Posterior cingulate gyrus (tissue), 11 donors: ENCODE measurements at places on chromosomes 1 and 21.
A peak's percentile ranks its signal among the peaks of the same experiment; 100 is the strongest.

GRCh38 chr1:45332346-45332720, 5.6 kb downstream of the HPDL start:
- DNase-seq: no peak

DNA sequence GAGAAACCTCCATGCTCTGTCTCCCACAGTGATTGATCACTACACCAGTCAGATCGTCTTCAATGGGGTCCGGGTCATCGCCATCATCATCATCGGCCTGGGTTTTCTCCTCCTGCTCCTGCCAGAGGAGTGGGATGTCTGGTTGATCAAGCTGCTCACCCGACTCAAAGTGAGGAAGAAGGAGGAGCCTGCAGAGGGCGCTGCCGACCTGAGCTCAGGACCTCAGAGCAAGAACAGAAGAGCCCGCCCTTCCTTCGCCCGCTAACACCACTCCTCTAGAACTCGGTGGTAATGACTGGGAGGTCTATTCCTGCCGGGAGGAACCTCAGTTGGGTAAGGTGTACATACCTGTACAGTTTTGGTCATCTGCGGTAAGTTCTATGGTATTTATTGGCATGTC, 50.3 kb upstream of the COA6 start:
- no peak for DNase-seq

DNA sequence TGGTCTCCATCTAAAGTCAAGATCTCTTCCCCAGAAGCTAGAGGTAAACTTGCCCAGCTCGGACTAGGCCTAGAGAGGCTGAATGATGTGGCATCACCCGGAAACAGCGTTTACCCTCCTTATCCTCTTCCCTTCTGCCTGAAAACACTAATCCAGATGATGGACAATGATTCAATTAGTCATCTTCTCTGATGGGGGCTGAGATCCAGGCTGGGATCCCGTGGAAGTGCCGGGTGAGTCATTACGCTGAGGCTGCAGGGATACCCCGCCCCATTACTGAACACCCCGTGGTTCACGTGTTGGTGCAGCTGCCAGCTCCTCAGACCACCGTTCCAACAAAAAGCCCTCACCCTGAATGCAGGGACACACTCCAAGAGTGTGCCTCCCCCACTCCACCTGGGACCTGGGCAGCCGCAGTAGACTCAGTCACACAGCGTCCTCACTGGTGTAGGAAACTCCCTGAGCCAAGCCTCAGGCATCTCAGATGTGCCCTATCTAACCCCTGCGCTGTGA, 2.0 kb downstream of the S100A6 start:
- no peak for DNase-seq

DNA sequence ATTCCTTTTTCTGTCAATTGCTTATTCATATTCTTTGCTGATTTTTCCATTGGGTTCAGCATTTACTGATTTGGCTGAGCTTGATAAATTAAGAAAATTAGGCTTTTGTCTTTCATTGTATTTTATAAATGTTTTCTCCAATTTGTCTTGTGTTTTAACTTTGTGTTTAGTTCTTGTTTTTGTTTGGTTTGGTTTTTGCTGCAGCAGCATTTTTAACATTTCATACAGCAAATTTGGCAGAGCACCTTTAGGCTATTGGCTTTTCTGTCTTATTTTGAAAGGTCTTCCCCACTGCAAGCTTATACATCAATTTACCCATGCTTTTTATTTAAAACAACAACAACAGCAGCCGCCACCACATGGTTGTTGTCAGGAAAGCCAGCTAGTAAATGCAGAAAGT, 33.8 kb upstream of the DISC1 start:
- no peak for DNase-seq

GRCh38 chr1:17168091-17168876, 36.6 kb upstream of the PADI1 start:
- DNase-seq: no peak

DNA sequence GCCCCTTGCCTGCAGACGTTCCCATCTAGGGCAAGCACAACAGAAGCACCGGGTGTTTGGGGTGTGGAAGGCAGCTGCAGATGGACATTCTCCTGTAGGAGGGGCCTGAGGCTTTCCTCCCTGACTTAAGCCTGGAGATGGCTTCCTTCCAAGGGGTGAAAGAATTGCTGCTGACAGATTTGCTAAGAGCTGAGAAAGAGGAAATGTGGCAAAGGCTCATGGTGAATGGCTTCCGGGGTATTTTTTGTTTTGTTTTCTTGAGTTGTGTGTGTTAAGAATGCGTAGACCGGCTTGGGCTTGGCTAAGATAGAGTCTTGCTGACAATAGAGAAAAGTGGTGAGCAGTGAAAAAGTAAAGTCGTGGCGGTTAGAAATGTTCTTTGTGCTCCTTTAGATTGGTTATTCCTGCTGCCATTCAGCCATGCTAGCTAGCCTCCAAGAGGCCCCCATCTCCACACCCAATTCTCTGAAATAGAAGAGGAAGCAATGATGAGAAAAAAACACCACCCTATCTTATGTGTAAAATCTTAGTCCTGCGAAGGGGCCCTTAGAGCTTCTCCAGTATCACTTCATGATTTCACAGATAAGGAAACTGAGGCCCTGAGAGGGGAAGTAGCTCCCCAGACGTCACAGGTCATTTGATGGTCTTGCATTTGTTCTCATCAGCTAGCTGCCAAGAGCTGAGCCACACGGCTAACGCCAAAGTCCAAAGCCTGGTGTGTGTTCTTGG, 36.9 kb downstream of the EIF2D start:
- no peak for DNase-seq

DNA sequence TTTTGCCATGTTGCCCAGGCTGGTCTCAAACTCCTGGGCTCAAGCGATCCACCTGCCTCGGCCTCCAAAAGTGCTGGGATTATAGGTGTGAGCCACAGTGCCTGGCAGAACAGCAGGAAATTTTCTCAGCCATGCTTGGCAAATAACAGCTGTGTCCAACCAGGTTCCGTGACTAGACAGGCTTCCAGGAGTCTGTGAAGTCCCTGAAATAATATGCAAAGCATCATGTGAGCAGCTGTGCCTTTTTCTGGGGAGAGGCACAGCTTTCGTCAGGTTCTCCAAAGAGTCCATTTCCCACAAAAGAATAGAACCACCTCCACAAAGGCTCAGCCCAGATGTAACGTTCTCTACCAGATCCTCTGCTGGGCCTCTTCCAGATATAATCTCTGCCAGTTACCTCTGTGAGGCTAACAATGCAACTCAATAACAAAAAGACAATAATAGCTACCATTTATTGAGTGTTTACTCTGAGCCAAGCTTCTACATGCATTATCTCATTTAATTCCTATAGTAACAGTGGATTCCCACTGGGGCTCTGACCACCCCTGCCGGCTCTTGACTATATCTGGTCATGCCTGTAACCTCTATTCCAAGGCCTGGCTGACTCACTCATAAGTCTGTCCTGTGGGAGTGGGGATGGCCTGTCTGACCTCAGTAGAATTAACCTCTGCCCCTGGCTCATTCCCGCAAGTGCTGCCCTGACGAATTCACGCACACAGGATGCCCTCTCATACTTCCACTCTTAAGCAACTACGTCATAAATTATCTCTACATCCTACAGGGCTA, 4.0 kb upstream of the NKAIN1 start:
- DNase-seq: peak; percentile 12

- DNase-seq: no peak
Observed at GRCh38 chr1:40857737-40858136, 4.4 kb downstream of the CITED4 start.

DNA sequence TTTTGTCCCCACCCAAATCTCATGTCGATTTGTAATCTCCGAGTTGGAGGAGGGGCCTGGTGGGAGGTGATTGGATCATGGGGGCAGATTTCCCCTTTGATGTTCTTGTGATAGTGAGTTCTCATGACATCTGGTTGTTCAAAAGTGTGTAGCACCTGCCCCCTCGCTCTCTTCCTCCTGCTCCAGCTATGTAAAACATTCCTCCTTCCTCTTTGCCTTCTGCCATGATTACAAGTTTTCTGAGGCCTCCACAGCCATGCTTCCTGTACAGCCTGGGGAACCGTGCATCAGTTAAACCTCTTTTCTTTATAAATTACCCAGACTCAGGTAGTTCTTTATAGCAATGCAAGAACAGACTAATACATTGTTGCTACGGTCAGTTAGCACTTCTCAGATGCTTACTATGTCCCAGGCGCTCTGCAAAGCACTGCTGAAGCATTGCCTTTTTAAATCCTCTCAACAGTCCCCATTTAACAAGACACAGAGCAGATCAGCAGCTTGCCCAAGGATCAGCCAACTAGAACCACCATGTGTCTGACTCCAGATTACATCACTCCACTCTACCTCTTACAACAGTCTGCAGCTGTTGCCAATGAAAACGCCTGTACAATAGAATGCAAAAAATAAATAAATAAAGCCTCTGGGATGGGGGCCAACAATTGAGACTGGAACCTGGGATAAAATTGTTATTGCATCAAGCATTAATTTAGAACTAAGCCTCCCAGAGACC, 52.4 kb upstream of the USP1 start:
- no peak for DNase-seq

- DNase-seq: no peak
Observed at GRCh38 chr1:78038071-78038470, 7.7 kb upstream of the GIPC2 start.

GRCh38 chr1:203511513-203511912, 17.6 kb downstream of the OPTC start:
- no peak for DNase-seq

DNA sequence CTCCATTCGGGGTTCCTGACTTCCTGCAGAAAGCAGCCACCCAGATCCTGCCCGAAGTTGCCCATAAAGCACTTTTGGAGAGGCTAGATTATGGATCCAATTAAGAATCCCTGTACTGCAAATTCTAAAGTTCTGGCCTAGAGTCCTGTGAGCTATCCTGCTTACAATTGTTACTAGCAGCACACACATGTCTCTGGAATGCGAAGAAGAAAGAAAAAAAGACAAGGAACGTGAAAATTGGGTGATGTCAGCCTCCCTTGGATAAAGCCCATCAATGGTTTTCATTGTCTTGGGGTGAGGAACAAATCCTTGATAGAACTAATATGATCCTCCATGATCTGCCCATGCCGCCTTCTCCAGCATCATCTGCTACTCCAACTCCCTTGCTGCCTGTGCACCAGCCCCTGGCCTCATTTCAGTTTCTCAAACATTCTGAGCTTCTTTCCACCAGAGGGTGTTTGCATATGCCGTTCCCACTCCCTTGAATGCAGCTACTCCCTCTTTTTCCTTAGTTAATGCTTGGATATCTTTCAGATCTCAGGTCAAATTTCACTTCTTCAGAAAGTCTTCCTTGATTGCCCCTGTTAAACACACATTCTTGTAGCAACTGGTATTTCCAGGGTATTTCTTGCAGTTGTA, 94.0 kb downstream of the ST6GALNAC5 start:
- DNase-seq: no peak

DNA sequence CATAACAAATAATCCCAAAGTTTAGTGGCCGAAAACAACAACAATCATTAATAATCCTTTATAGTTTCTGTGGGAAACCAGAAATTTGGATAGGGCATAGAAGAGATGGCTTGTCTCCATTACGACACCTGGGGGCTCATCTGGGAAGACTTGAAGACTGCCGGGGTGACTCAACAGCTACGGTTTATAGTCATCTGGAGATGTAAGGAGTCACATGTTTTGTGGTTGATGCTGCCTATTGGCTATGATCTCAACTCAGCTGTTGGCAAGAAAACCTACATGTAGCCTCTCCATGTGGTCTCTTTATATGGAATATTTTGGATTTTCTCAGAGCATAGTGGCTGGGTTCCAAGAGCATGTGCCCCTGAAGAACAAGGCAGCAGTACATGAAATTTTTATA, 29.3 kb upstream of the TSPAN2 start:
- DNase-seq: no peak

DNA sequence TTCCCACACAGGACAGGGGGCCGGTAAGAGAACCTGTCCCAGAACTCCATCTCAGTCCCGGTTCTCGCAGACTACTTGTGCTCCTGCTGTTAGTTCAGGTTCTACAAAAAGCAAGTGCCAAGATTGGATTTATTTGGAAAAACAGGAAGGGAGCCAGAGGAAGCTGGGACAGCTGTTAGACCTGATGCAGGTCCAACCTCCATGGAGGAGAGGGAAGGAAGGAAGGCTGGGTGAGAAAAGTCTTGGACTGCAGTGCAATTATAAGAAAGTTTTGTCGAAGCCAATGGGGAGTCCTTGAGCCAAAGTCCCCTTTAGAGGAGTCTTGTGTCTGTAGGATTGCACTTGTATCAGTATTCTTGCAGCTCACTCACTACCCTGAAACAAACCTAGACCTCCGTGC, 191.2 kb downstream of the GREM2 start:
- DNase-seq: no peak

DNA sequence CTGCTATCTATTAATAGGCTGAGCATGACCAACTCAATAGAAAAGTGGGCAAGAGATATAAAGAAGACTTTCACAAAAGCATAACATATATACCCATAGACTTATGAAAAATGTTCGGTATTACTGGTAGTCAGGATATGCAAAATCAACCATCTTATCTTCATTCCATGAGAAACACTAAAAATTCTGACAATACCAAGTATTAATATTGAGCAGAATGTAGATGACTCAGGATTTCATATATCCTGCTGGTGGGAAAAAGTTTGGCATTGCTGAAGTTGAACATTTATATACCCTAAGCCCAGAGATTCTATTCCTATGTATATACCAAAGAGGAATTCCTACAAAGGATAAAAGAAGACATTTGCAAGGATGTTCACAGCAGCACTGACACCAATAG, 138.3 kb downstream of the CLEC20A start:
- DNase-seq: no peak

DNA sequence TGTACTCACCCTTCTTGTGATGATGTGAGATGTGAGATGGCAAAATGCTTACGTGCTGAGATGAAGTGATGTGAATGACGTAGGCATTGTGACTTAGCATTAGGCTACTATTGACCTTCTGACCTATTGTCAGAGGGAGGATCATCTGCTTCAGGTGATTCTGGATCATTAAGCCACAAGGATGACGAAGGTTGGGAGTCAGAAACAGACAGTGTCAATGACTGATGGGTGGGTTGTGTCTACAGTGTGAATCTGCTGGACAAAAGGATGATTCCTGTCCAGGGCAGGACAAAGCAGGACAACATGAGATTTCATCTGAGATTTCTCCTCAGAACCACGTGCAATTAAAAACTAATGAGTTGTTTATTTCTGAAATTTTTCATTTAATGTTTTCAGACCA, 129.0 kb downstream of the GABPA start:
- no peak for DNase-seq

- no peak for DNase-seq
Observed at GRCh38 chr1:178960482-178961240, 65.0 kb upstream of the FAM20B start.

DNA sequence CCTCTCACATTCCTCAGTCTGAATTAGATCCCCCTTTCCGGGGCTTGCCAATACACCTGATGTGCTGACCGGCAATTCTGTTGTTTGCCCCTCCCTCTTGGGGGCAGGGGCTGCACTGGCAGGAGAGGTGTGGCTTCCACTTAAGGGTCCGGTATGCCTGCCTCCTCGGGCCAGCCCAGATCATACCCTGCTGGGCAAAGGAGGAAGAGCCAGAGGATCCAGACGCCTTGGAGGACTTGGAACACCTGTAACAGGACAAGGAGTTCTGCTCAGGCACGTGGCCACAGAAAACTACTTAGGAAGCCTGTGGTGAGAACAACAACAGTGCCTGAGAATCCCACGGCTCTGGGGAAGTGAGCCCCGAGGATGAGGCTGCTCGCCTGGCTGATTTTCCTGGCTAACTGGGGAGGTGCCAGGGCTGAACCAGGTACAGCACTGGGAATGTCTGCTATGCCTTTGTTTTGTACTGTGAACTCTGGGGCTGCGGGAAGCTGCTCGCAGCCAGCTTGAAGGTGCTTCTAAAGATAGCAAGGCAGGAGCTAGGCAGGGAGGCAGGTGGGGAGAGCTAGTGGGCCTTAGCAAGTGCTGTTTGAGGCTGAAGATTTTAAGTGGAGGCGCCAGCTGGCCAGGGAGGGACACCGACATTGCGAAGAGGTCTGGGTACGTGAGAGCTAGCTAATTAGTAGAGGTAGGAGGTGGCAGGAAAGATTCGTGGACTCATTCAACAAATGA, at the start of gene SMPDL3B:
Gene SMPDL3B, plus strand, starts transcription at position 183 of the 732 bp plus-strand sequence. Its CDS starts 184 bp downstream, at position 367.
- DNase-seq: no peak
